ENCODE measurements at places on chromosomes 1 and 21.

- no peak for DNase-seq
These were observed 31.6 kb downstream of the ADARB1 start for GRCh38 chr21:45105906-45106485.

DNA sequence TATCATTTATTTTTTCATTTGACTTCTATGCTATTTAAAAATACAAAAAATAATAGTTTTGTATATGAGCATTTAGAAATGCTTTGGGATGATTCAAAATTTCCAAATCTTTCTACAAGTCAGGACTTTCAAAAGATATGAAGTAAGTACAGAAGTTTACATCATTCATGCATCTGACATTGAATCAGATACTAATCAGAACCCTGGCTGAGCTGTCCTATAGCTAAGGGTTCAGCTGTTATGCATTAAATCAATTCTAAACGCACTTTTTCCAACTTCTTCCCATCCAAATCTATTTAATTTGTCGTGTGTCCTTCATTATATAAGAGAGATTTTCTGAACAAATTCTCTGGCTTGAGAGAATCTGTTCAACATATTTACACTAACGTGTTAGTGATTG lies 779.4 kb downstream of the LTN1 start:
- no peak for DNase-seq

- DNase-seq: no peak
These were observed 335.3 kb upstream of the KAZN start for GRCh38 chr1:14263225-14263624.

- no peak for DNase-seq
These were observed 199.1 kb upstream of the LMO4 start for GRCh38 chr1:87129606-87130005.

GRCh38 chr1:160124705-160125478 lies 9.3 kb downstream of the ATP1A2 start:
- no peak for DNase-seq

- DNase-seq: no peak
These were observed 559 bp downstream of the BACH1 start for GRCh38 chr21:29299046-29299915.

DNA sequence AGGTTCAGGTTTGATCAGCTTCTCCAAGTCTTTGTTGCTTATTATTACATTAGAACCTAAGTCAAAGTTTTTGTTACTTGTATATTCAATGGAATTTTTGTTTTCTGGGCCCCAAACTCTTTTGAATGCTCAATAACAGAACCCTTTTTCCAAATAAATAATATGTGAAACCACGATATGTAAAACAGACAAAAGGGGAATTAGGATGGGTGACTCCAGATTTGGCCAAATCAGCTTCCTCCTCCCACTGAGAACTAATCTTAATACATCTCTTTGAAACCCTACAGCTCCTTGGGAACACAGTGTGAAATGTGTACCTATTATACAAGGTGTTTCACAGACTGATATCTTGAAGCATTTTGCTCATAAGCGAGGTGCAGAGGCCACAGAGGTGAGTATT lies 67.0 kb upstream of the TNFSF18 start:
- DNase-seq: no peak

- no peak for DNase-seq
These were observed 335.3 kb downstream of the BRINP2 start for GRCh38 chr1:177505905-177506590.

DNA sequence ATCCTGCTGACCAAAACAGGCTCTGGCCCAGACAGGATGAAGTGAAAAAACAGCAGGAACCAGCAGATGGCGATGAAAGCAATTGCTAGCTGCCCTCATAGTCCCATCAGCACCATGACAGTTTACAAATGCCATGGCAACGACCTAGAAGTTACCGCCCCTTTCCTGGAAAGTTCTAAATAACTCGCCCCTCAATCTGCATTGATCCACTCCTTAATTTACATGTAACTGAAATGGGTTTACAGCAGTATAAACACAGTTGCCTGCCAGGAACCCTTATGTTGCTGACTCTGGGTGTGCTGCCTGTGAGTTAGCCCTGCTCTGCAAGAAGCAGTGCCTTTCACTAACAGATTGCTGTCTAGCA lies 65.5 kb upstream of the CR1L start:
- no peak for DNase-seq

GRCh38 chr21:33293811-33294216 lies 27.6 kb downstream of the IL10RB start:
- no peak for DNase-seq

DNA sequence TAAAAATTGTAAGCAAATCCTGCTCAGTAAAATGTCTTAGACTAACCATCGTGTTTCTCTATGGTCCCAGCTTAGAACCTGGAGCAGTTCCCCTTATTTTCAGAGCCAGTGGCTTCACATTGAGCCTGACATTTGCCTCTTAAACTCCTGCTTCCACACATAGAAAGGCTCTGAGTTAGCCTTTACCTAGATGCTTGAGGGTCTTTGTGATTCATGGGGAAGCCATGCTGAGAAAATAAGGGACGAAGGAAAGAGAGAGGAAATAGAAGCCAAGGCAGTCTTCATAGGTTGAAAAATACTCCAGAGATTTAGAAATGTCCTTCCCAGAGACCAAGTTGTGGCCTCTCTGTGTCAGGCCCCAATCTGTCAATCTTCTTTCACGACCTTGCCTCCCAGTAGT lies 16.1 kb upstream of the RBBP5 start:
- no peak for DNase-seq

DNA sequence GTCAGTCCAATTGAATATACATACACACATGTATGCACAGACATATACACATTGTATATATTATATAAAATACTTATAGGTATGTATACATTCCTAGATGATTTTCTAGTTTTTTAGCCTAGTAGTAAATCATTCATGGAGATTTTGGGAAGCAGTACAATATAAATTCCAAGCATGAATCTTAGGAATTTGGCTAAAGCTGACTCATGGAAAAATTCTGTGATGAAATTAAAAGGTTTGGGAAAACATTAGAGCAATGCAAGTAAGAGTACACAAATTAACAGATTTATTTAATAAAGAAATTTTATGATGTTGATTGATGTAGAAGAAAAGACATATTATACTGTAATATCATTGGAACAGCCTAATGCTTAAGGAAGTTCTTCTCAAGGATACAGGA lies 43.7 kb upstream of the PTGFR start:
- no peak for DNase-seq

DNA sequence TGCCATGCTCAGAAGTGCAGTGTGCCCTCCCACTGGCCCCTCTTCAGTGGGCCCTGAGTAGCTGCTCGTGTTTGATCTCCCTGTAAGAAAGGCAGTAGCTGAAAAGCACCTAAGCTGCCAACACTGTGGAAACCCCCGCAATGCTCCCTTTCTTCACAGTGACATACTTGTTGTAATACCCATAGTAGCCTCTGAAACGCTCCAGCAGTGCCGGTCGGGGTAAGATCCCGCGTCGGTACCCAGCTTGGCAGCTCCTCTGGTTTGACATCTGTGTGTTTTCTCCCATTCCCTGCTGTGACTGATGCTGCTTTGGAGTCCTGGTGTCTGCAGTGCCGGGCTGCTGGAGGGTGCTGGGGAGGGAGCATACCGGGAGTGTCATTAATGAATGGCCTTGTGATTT lies 3.6 kb downstream of the CHAF1B start:
- no peak for DNase-seq

DNA sequence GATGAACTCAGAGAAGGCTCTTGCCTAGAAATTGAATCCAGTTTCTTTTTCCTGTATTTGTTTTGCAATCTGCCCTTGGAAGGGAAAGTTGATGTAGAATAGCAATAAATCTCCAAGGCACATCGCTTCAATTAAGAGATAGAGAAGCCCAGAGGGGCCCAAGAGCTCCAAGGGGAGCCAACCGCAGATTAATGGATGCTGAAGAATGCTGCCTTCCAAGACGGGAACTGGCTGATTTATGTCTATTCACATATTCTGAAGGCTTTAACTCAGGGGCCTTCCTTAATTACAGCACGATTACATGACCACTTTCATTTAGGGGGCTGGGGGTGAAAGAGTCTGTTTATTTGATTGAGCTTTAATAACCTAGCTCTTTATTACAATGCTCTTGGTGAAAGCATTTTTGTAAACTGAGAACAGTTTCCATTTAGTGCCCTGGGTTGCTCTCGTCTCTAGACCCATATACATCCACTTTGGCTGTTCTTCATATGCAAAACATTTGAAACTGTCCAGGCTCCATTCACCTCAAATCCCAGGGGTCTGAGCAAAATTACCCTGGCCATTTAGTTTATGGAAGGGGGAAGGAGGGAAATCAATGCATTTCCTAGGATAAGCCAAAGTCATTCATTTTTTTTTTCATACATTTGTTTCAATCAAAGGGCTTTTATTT lies 87.4 kb upstream of the CLDN14 start:
- DNase-seq: no peak

- peak; percentile 32 for DNase-seq
These were observed 180.6 kb upstream of the PALMD start for GRCh38 chr1:99465176-99465900.

DNA sequence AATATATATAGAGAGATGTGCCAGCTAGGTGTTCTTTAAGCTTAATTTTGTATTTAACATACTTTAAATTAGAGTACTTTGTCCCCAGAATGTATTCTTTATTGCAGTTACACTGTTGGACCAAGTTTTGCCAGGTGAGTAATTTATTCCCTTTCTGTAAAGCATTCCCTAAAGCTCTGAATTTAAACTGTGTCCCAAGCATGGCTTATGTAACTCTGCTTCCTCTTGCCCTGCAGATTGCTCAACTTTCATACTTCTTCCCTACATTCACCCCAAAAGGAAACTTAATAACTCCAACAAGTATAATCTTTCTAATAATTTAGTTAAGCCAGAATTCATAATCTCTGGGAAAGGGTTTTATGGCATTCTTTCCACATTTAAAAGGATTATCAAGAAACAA lies 5.6 kb downstream of the LYPLAL1 start:
- no peak for DNase-seq

DNA sequence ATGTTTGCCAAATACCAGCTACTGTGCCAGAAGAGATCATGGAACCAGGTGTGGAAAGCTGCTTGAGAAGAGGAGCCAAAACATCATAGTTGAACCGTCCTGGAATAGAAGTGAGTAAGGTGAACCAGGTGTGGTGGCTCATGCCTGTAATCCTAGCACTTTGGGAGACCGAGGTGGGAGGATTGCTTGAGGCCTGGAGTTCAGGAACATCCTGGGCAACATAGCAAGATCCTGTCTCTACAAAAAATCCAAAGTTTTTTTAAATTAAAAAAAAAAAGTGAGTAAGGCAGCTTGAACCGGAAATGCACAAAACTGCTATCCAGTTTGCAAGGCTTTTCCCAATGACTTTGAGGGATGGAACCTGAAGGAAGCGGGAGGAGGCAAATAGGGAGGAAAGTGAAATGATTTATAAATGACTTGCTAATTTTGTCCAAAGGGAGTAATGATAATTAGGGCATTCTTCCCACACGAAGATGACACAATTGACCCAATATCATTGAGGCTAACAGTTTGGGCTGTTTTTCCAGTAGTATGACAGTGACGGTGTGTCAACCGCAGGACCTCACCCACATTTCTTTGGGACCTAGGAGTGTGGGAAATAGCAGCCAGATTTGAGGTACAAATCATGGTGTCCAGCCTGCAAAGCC lies 1.5 kb upstream of the CNN3 start:
- DNase-seq: no peak

DNA sequence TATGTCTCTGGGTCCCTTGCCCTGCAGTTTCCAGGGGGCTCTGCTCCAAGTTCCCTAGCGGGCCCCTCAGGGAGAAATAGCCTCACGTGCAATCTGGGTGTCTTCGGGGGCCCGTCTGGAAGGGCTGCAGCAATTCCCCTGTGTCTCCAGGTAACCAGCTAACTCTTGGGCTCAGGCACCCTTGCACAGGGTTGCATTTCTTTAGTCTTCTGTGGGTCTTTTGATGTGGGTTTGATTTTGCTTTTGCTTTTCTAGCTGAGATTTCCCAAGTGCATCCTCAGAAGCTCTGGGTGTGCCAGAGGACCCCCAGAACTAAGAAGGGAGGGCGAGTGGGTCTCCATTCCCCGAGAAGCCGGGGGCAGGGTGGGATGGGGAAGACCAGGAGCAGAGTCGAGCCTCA lies 75.7 kb downstream of the SPSB1 start:
- DNase-seq: no peak

DNA sequence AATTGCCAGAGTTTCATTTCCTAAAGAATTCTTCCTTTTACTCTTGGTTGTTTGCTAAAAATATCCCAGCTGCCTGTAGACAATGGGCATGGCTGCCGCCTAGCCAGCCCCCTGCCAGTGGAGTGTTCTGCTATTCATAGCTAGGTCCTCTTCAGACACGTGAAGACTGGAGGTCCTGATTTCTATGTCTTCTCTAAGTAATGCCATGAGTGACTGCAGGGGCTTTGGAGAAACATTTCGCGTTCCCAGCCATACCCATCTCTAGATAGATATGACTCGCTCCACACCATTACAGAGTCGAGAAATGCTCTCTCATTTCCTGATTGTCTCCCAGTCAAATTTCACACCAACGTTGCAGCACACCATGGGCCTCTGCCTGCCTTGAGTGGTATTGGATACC lies 99.5 kb upstream of the BACE2 start:
- DNase-seq: no peak

GRCh38 chr1:110210604-110211495 lies 736 bp downstream of the KCNC4 start:
- DNase-seq: no peak

GRCh38 chr21:30340714-30341573 lies 3.5 kb upstream of the KRTAP27-1 start:
- DNase-seq: no peak

- DNase-seq: no peak
These were observed 142.1 kb upstream of the ARHGEF16 start for GRCh38 chr1:3312310-3312897.

DNA sequence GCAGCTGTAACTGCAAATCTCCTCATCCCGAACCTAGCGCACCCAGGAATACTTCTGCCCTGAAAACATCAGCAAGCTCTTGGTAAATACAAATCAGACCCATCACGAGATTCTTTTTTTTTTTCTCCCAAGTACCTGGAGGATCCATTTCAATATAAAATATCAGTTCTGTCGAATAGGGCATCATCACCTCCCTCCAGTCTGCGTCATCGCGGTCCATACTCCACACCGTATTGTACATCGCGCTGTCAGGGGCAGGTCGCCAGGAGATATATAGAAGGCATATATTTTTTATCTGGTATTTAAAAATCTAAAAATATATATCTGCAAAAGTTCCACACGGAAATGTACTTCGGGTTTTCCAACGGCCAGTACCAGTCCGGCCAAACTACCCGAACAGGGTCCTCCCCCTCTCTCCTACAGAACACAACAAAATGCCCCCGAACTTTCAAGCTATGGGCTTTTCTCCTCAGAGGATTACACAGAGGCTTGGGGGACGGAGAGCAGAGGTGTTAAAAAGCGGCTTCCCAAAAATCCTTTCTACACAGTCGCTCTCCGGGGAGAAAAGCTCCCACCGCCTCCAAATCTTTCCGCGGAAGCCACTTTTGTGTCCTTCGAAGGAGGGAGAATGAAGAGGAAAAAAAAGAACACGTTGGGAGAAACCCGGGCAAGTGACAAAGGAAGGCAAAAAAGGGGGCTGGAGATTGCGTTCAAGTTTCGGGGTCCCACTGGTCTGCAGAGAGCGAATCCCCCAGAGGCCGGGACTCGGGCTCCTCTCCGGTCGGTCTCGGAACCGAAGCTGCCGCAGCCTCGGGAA lies 509 bp downstream of the PIK3R3 start:
- no peak for DNase-seq

All from D721Med (cell line).